ENCODE measurements at places on chromosomes 11 and 22.

GRCh38 chr11:3057069-3057963, at the start of gene CARS1:
TSS of gene CARS1 (minus strand) at chr11:3057423. CDS start at chr11:3057367, 56 bp downstream.
- peak; percentile 91 for DNase-seq

- no peak for DNase-seq
Observed at GRCh38 chr11:70112017-70112434, 33.9 kb downstream of the ANO1 start.

DNA sequence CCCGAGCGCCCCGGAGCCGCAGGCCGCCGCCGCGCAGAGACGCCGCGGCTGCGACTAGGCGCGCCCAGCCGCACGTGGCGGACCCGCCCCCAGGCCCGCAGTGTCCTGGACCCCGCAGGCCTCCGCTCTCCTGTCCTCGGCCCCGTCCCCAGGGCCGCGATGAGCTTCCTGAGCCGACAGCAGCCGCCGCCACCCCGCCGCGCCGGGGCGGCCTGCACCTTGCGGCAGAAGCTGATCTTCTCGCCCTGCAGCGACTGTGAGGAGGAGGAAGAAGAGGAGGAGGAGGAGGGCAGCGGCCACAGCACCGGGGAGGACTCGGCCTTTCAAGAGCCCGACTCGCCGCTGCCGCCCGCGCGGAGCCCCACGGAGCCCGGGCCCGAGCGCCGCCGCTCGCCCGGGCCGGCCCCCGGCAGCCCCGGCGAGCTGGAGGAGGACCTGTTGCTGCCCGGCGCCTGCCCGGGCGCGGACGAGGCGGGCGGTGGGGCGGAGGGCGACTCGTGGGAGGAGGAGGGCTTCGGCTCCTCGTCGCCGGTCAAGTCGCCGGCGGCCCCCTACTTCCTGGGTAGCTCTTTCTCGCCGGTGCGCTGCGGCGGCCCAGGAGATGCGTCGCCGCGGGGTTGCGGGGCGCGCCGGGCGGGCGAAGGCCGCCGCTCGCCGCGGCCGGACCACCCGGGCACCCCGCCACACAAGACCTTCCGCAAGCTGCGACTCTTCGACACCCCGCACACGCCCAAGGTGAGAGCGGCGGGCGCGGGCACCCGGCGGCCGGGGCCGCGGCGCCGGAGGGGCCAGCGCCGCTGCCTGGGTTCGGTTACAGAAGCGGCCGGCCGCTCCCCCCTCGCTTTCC, 528 bp downstream of the WEE1 start:
- no peak for DNase-seq

- DNase-seq, result no peak
Observed at GRCh38 chr11:50098186-50098725, 65.6 kb downstream of the OR4C45 start.

GRCh38 chr22:19928207-19928606, 13.4 kb upstream of the COMT start:
- DNase-seq, result no peak

DNA sequence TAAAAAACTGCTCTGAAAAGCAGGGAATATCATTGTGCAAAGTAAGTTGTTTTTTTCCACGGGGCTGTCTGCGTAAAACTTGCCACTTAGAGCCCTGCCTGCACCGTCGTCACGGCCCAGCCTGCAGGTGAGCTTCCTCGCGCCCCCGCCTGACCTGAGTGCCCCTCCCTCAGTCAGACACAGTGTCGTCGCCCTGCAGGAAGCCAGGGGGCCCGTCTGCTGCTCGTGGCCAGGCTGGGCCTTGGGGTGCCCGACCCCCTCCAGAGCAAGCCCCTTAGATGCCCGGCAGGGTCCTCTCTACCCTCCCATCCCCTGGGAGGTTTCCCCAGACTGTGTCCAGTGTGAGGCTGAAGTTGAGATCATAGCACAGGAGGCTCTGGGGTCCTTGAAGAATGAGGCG, 31.6 kb downstream of the SBF1 start:
- DNase-seq, result no peak

- DNase-seq, result no peak
Observed at GRCh38 chr11:66710384-66710930, 18.6 kb downstream of the SPTBN2 start.

DNA sequence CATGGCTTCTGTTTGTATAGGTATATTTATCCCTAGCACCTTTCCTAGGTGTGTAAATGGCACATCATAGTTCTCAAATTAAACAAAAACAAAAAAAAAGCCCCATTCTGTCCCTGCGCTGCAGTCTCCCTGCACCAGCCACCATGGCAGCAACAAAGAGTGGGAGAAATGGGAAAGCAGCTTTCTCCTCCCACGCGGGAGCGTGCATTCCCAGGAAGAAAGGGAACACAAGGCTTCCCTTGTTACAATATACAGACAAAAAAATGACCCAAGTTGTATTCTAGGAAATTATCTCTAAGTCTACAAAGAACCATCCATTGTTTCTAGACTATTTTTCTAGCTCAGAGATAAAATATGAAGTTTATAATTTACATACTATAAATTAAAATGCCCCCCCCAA, 16.1 kb upstream of the TMPRSS5 start:
- no peak for DNase-seq

- no peak for DNase-seq
Observed at GRCh38 chr11:107928767-107929507, 689 bp downstream of the RAB39A start.

DNA sequence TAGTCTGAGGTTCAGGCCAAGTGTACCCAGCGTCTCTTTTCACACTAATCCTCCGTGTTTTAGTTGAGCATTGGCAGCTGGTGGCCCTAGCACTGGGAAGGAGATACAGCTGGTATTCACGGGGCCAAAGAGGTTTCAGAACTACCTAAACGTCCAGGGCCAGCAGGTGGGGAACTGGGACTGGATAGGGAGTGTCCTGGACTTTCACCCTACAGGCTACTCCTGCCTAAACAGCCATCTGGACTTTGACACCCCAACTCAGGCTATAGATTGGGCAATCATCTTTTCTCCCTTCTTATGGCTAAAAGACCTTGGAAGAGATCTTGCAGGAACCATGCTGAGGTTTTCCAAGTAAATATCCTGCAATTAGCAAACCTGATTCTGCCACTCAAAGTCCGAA, 2.8 kb downstream of the SPON1 start:
- DNase-seq, result no peak

GRCh38 chr22:19989725-19990067, 26.9 kb downstream of the ARVCF start:
- DNase-seq, result no peak

Data from SW 1271 (cell line).